ENCODE measurements at places on chromosomes 5 and 9.

GRCh38 chr5:122701640-122702523, 73.0 kb upstream of the SNX2 start:
- DNase-seq: no peak

DNA sequence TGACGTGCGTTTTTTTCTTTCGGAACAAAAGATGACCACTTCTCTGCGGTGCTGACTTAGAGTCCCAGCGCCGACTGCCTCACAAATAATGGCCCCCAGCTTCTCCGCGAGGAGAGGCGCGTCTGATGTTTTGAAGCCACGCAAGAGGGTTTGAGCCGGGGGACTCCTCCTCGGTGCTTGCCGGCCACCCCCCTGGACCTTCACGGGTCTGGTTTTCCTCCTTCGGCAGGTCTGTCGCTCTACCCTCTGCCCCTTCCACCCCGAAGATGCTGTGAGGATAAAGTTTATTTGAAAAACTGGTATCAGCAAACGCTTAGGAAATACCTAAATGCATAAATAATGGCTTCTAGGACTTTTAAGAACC, 584 bp downstream of the USP20 start:
- DNase-seq: no peak

- no peak for DNase-seq
These were observed 40.8 kb upstream of the SMU1 start for GRCh38 chr9:33117306-33117705.

GRCh38 chr5:170513856-170514525, 10.2 kb downstream of the KCNIP1 start:
- no peak for DNase-seq

DNA sequence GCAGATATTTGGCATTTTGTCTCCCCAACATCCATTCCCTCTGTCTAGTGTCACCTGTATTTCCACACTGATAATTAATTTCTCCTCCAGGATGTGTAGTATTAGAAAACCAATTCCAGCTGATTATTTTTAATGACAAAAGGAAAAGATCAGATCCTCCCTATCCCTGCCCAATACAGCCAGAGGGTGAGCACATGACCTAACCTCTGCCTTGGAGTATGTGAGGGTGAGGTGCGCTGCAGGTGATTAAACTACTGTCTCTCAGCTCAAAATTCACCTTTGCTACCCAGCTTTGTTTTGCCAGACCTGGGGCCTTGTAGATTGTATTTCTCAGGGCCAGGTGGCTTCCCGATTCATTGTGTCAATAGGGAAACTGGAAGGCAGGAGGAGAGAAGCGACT, 402.1 kb downstream of the PRELID2 start:
- no peak for DNase-seq

- no peak for DNase-seq
These were observed 527.2 kb downstream of the NR2F1-AS1 start for GRCh38 chr5:93053825-93054224.

GRCh38 chr5:156394642-156395305, 67.8 kb downstream of the SGCD start:
- no peak for DNase-seq

DNA sequence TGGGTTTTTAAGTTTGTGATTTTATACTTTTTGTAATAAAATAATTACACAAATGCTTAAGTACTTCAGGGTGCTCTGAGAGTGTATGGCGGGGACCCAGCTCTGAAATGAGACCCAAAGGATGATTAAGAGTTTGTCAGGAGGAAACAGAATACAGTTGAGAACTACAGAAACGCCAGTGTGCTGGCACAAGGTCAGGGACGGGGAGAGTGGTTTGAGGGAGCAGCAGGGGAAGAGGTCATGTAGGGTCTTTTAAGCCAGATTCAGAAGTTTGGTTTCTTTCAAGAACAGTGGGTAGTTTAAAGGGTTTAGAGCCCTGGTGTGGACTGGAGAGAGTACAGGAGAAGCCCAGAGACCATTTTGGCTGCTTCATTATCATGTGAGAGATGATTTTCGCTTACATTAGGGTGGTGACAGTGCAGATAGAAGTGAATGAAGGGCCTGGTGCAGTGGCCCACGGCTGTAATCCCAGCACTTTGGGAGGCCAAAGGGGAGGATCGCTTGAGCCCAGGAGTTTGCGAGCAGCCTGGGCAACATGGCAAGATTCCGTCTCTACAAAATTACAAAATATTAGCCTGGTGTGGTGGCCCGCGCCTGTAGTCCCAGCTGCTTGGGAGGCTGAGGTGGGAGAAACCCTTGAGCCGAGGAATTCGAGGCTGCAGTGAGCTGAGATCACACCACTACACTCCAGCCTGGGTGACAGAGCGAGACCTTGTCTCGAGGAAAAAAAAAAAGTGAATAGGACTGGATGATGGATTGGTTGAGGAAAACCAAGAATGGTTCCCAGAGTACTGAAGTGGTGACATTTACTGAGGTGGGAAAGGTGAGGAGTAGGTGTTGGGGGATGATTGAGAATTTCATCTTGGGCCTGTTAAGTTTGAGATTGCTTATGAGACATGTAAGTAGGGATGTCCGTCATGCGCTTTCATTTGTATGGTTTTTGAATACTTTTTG, 1.4 kb upstream of the ETF1 start:
- DNase-seq: no peak

GRCh38 chr9:34451545-34451944, 6.8 kb downstream of the FAM219A start:
- no peak for DNase-seq

GRCh38 chr5:152994033-152994680, 496.3 kb upstream of the GRIA1 start:
- DNase-seq: no peak

DNA sequence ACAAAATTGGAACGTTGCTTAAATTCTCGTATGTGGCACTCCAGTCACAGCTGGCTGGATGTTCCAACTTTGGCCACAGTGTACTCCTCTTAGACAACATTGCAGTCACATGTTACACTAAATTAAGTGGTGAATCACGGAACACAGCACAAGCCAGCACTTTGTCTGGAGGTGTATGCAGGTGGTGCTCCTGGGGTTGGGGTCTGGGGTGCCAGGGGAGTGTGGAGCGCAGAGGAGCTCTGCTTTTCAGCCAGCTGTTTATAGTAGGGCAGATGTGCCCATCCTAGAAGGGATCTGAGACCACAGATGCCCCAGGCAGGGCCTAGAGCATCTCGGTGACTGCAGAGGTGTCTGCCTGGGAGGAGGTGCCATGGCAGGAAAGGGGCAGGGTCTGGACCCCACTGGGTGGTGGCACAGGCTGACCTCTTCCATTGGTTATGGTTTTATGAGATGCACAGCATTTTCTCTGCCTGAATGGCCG, 82.6 kb downstream of the WNK2 start:
- DNase-seq: no peak

DNA sequence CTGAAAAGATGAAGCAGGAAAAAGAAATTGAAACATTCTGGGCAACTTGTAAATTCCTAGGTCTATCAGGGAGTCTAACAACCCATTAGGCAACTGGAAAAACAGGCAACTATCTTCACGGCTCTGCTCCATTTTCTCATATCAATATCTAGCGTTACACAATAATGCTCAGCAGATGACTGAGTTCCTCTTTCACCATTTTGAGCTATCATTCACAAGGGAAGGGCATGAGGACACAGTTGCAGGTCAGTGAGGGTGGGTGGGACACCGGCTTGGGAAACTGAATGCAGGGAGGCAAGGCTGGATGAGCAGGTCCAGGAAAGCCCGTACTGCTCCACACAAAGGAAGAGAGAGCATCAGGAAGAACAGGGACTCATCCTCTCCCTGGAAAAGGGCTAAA, 67.0 kb downstream of the FRMD3 start:
- DNase-seq: no peak

GRCh38 chr5:143826951-143827444, 15.0 kb downstream of the HMHB1 start:
- no peak for DNase-seq

GRCh38 chr9:115766370-115766955, 387.1 kb upstream of the PAPPA start:
- DNase-seq: no peak

GRCh38 chr5:56677690-56678305, 137.6 kb upstream of the MAP3K1 start:
- no peak for DNase-seq

DNA sequence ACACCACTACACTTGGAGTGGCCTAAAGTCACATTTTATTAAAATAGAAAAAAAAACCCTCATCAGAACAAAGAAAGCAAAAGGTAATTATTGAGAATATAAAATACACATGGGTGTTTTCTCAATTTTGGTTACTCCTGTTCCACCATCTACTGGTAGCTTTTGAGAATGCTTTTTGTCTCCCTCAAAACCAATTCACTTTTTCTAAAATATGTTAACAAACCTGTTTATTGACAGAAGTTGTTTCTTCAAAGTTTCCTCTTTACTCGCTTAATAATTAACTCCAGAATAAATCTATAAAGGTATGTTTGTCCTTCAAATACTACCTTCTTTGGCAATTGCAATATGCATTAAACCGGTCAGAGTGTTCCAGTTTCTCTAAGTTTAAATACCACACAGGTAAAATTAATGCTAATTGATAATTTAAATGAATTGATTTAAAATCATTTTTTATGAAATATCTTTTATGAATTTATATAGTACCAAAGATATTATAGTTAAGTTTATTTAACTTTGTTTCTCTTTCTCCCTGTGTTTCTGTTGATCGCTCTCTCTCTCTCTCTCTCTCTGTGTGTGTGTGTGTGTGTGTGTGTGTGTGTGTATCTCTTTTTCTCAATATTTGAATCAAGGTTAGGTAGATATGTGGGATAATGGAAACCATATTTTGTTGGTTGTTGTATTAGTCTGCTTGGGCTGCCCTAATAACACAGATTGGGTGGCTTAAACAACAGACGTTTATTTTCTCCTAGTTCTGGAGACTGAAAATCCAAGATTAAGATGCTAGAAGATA, 487.4 kb downstream of the PRDM9 start:
- DNase-seq: no peak

DNA sequence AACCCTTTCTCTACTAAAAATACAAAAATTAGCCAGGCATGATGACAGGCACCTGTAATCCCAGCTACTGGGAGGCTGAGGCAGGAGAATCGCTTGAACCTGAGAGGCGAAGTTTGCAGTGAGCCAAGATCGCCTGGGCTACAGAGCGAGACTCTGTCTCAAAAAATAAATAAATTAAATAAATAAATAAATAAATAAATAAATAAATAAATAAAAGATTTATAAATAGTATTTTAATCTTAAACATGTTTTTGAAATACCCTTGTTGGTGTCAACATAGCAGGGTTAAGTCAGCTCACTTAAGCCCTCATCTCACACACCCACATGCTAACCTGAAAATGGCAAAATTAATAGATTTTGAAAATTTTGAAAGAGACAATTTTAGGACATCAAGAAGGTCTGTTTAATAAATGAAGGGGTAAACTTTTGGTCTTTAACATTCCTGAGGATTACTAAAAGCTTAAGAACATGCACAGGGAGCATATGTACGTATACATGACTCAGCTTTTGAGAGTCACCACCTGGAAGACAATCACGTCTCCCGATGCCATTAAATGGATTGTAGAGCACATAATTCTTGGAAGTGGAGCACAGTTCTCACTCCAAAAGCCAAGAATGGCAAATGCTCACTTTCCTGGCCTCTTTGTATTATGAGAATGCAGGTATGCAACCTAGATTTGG, 202.5 kb downstream of the GDNF start:
- no peak for DNase-seq

DNA sequence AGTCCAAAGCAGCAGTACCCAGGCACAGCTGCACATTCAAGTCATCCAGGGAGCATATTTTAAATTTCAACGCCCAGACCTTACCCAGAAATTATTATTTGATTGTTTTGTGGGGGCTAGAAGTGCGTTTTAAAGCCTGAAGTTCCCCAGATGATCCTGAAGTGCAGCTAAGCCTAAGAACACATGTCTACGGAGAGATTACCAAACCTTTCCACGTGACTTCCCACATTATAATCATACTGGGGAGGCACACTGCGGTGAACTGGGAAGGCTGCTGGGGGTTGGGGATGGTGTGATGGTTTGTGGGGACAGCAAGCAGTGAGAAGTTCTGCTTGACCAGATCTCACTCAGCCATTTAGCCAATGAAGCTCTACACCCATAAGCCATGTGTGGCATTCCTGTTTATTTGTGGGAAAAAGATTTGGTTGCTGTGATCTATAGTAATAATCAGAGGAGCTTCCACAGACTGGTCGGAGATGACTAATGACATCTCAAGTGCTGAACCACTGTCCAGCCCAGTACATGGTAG, 93.4 kb upstream of the CDH6 start:
- DNase-seq: no peak

DNA sequence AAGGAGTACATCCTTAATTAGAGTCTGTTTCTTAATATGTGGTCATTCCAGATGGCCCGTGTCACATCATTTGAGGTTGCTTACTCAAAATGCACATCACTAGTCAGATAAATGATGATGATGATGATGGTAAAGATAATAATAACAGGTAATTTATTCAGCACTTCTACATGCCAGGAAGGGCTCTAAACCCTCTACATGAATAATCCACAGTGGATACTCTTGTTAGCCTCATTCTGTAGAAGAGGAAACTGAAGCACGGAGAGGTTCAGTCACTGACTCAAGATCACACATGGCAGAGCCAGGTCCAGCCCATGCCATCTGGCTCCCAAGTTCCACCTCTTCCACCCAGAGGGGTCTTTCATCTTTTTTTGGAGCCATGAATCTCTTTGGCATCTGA, 11.7 kb downstream of the SH3PXD2B start:
- no peak for DNase-seq

DNA sequence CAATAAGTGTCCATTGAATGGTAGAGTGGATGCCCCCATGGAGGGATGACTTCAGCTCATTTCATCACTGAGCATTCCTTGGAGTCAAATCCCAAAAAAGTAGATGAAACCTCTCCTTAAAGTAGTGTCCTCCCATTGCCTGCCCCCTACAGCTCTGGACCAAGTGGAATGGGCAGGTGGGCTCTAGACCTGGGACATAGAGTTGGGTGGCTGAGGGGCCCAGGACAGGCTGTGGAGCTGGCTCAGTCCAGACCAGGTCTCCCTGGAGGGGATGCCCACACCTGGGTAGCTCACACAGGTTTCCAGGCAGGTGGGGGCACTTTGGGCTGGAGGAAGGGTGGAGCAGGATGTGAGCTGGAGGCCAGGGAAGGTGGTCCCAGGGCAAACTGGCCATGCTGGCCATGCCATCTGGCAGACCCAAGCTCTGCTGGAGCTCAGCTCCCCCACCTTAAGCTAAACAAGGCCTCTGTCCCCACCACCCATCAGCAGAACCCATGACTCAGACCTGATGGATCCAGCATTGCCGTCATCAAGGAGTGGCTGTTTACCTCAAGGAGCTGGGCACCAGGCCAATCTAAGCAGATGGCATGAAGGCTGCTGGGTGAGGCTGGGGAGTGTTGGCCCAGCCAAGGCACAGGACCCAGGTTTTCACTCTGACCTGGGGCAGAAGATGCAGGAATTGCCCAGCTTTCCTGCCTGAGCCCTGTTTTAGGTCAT, 6.2 kb upstream of the SPINK4 start:
- no peak for DNase-seq

GRCh38 chr9:37187292-37187691, 66.9 kb downstream of the ZCCHC7 start:
- DNase-seq: no peak

GRCh38 chr9:115278326-115279035, 160.5 kb upstream of the TNC start:
- no peak for DNase-seq

All from WERI-Rb-1 (cell line).